Mesenchymal stem cell (in vitro differentiated cells and primary cell): ENCODE measurements at places on chromosomes 12 and 14.

GRCh38 chr14:33377596-33378390, 439.1 kb downstream of the NPAS3 start:
- H3K27ac ChIP-seq, result no peak overlapping the region
- H3K4me1 ChIP-seq, result no peaks in the 10 kb centered on the region

GRCh38 chr12:109385339-109386058, 37.8 kb downstream of the MYO1H start:
- peak overlapping the region; percentile 57 for H3K4me3 ChIP-seq
- peak; percentile 48 for DNase-seq
- H3K27ac ChIP-seq, result no peak overlapping the region
- no peaks in the 10 kb centered on the region for H3K36me3 ChIP-seq

GRCh38 chr12:59059088-59059935, 139.0 kb upstream of the LRIG3 start:
- H3K27me3 ChIP-seq, result no peaks in the 10 kb centered on the region
- DNase-seq, result no peak
- no peak overlapping the region for H3K4me3 ChIP-seq
- no peaks in the 10 kb centered on the region for H3K36me3 ChIP-seq
- peaks cover 2% of the 10 kb centered on the region for H3K4me1 ChIP-seq

GRCh38 chr14:65261946-65262345, 150.6 kb upstream of the FUT8 start:
- no peak overlapping the region for H3K4me3 ChIP-seq
- H3K4me1 ChIP-seq, result peaks cover 8% of the 10 kb centered on the region
- no peaks in the 10 kb centered on the region for H3K27me3 ChIP-seq
- H3K36me3 ChIP-seq, result no peaks in the 10 kb centered on the region
- no peak for DNase-seq
- H3K27ac ChIP-seq, result no peak overlapping the region

GRCh38 chr12:131591714-131592709, 118.9 kb upstream of the SFSWAP start:
- no peak for DNase-seq
- no peaks in the 10 kb centered on the region for H3K36me3 ChIP-seq
- H3K4me1 ChIP-seq, result peaks cover 1% of the 10 kb centered on the region
- no peak overlapping the region for H3K27ac ChIP-seq
- peaks cover 10% of the 10 kb centered on the region for H3K27me3 ChIP-seq
- no peak overlapping the region for H3K4me3 ChIP-seq

DNA sequence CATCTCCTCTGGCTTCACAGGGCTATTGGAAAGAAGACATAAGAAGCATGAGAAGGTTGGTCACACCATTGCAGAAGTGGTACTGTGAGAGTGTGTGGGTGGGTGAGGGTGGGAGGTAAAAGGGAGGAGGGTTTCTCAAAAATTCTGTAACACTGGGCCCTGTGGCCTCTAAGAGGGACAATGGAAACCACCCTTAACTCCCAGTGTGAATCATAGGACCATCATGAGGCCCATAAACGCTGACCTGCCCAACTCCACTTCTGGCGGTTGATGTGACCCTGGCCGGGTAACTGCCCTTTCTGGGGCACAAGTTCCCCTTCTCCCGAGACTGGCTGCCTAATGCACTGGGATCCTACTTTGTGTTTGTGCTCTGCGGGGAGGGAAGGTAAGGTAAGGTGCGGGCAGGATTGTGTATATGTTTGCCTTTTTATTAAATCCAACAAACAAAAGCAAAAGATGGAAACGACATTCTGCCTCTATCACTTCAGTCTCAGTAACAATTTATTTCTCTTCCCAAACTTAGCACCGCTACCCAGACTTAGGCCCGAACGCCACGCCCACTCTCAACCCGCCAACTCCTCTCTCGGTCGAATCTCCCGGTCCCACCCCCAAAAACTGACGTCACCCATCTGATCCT, 551 bp downstream of the METTL1 start:
- peak; percentile 94 for DNase-seq
- peaks cover 15% of the 10 kb centered on the region for H3K27me3 ChIP-seq
- peak overlapping the region; percentile 67 for H3K27ac ChIP-seq
- H3K4me1 ChIP-seq, result peaks cover 19% of the 10 kb centered on the region
- peak overlapping the region; percentile 98 for H3K4me3 ChIP-seq

GRCh38 chr12:115132145-115132544, 448.2 kb upstream of the TBX3 start:
- H3K4me3 ChIP-seq, result no peak overlapping the region
- H3K27ac ChIP-seq, result no peak overlapping the region
- DNase-seq, result peak; percentile 8
- no peaks in the 10 kb centered on the region for H3K27me3 ChIP-seq
- no peaks in the 10 kb centered on the region for H3K36me3 ChIP-seq

DNA sequence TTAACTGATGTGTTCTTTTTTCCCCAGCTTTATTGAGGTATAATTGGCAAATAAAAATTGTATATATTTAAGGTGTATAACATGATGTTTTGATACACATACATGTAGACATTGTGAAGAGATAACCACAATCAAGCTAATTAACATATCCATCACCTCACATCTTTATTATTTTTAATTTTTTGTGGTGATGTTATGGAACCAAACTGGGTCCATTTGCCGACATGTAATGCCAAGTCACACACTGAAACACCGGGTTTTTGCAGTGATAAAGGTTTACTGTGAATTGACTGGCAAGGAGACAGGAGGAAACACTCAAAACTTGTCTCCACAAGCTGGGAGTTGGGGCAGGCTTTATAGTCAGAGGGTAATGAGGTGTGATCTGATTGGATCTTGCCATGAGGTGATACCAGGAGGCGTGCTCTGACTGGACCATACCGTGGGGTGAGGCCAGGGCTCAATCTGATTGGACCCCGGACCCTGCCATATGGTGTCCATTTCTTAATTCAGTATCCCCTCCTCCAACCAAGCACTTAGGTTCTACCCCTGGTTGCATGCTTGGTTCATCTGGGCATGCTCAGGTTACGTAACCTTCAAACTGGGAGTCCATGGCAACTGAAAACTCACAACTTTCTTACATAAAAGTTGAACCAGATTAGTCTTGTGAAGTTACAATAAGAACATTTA, 11.8 kb upstream of the WSCD2 start:
- no peak overlapping the region for H3K4me3 ChIP-seq
- no peak for DNase-seq
- no peaks in the 10 kb centered on the region for H3K36me3 ChIP-seq
- peaks cover 50% of the 10 kb centered on the region for H3K27me3 ChIP-seq

- no peaks in the 10 kb centered on the region for H3K4me1 ChIP-seq
- no peak for DNase-seq
- no peak overlapping the region for H3K4me3 ChIP-seq
Observed at GRCh38 chr14:88191605-88192004, 131.5 kb downstream of the KCNK10 start.

DNA sequence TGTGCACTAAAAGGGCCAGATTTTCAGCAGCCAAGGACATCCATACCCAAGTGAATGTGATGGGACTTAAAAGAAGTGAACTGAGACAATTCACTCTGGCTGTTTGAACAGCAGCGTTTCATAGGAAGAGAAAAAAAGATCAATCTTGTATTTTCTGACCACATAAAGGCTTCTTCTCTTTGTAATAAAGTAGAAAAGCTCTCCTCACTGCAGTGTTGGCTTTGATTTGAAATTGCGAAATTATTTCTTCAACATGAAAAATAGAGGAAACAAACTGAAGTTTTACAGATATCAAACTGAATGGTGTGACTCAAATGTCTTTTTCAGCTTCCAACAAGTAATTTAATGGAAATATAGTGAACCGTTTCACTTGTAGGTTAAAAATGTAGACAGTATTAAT, 11.3 kb upstream of the KCNMB4 start:
- no peak overlapping the region for H3K4me3 ChIP-seq
- no peak overlapping the region for H3K27ac ChIP-seq
- no peak for DNase-seq
- H3K27me3 ChIP-seq, result no peaks in the 10 kb centered on the region
- H3K36me3 ChIP-seq, result peaks cover 4% of the 10 kb centered on the region

DNA sequence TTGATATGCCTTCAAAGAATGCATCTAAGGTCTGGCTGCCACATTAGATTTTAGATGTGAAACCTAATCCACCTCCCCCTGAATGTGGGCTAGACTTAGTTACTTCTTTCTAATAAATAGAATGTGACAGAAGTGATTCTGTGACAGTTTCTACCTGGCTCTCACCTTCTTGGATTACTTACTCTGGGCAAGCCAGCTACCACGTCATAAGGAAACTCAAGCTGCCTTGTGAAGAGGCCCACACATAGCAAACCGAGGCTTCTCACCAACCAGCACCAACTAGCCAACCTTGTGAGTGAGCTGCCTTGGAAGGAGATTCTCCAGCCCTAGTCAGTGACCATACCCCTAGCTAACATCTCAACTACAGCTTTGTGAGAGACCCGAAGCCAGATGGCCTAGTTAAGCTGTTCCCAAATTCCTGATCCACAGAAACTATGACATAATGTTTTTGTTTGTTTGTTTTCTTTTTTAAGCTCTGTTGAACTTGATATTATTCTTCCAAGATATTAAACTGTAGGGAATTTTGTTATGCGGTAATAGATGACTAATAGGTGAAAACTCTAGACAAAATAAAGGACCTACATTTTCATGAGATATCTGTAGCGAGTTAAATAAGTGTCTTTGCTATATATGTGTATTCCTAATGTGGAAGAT, 6.2 kb downstream of the GPR19 start:
- no peak overlapping the region for H3K27ac ChIP-seq
- H3K27me3 ChIP-seq, result no peaks in the 10 kb centered on the region
- no peak for DNase-seq
- no peaks in the 10 kb centered on the region for H3K36me3 ChIP-seq
- H3K4me3 ChIP-seq, result no peak overlapping the region

- no peaks in the 10 kb centered on the region for H3K4me1 ChIP-seq
- no peak overlapping the region for H3K27ac ChIP-seq
- peaks cover 12% of the 10 kb centered on the region for H3K36me3 ChIP-seq
- H3K4me3 ChIP-seq, result no peak overlapping the region
- DNase-seq, result no peak
Observed at GRCh38 chr12:10381928-10382628, 7.8 kb downstream of the KLRK1 start.

DNA sequence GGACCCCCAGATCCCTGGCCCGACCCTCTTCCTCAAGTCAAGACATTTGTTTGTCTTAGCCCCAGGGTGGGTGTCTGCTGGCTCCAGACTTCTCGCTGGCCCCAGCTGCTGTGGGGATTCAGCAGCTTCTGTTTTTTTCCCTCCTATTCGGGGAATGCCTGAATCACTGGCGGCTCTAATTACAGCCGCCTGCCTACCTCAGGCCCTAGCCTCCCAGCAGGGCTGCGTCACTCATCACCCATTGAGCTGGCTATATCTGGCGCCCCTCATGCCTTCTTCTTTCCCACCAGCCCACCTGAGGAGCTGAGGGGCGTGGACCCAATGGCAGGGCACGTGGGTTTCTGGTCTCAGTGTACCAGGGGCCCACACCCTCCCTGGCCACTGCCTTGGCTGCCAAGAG, 10.1 kb downstream of the KRT80 start:
- peaks cover 76% of the 10 kb centered on the region for H3K4me1 ChIP-seq
- peak; percentile 86 for DNase-seq
- no peaks in the 10 kb centered on the region for H3K36me3 ChIP-seq
- no peak overlapping the region for H3K4me3 ChIP-seq
- no peaks in the 10 kb centered on the region for H3K27me3 ChIP-seq

DNA sequence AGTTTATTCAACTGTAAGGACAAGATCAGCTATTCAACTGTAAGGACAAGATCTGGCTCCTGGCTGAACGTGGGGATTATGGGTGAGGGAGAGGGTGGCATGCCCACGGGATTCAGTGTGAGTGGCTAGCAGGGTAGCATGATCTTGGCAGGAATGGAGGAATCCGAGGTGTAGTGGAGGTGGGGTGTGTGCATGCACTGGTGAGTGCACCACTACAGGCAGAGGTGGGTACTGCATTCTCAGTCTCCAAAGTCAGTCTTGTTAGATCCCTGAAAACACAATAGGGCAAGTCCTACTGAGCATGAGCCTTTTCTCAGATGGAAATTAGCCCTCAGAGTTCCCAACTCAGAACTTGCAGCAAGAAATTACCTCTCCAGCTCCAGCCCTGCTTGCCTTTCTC, 32.2 kb upstream of the DCD start:
- no peak overlapping the region for H3K4me3 ChIP-seq
- no peaks in the 10 kb centered on the region for H3K36me3 ChIP-seq
- DNase-seq, result peak; percentile 2
- H3K4me1 ChIP-seq, result no peaks in the 10 kb centered on the region
- H3K27me3 ChIP-seq, result peaks cover 77% of the 10 kb centered on the region

DNA sequence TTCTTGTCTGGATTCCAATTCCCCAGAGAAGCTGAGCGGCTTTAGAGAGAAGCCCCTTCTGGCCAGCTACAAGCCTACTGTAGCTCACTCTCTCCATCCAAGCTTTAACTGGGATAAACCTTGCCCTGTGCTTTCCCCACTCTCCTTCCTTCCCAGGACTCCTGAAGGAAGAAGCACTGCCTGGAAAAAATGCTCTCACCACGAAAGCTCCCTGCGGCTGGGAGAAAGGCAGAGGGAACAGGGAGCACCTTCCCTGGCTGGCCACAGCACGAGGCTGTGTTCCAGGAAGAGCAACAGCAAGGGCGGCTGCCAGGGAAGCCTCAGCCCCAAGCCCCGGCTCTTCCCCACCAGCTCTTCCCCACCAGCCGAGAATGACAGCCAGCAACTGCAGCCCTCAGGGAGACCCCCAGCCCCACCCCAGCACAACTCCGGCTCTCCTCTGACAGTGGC, 40.8 kb upstream of the PNMA1 start:
- H3K36me3 ChIP-seq, result peaks cover 10% of the 10 kb centered on the region
- no peaks in the 10 kb centered on the region for H3K27me3 ChIP-seq
- H3K27ac ChIP-seq, result peak overlapping the region; percentile 89
- H3K4me1 ChIP-seq, result peaks cover 68% of the 10 kb centered on the region
- peak; percentile 88 for DNase-seq

DNA sequence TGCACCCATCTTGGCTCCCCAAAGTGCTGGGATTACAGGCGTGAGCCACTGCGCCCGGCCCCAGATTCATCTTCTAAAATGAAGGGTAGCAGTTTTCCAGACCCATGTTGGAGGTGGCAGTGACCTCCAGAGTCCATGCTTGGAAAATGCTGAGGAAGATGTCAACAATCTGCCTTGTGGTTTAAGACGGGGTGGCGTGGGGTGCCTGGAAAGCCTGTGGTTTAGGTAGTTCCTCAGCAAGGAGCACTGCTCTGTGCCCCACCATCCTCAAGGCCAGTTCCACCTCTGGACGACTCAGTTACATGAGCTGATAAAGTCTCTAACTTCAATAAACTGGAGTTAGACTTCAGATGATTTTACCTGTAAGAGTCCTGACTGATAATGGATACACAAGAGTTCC, 48.6 kb downstream of the DRAM1 start:
- no peak for DNase-seq
- H3K4me1 ChIP-seq, result peaks cover 5% of the 10 kb centered on the region
- H3K36me3 ChIP-seq, result peaks cover 9% of the 10 kb centered on the region
- no peak overlapping the region for H3K27ac ChIP-seq
- H3K27me3 ChIP-seq, result no peaks in the 10 kb centered on the region
- no peak overlapping the region for H3K4me3 ChIP-seq

GRCh38 chr14:92353447-92353846, 30.5 kb downstream of the SLC24A4 start:
- H3K27me3 ChIP-seq, result peaks cover 10% of the 10 kb centered on the region
- no peaks in the 10 kb centered on the region for H3K36me3 ChIP-seq
- no peaks in the 10 kb centered on the region for H3K4me1 ChIP-seq

- H3K27me3 ChIP-seq, result no peaks in the 10 kb centered on the region
- DNase-seq, result no peak
- H3K4me1 ChIP-seq, result no peaks in the 10 kb centered on the region
- no peaks in the 10 kb centered on the region for H3K36me3 ChIP-seq
- no peak overlapping the region for H3K4me3 ChIP-seq
Observed at GRCh38 chr12:87772401-87772800, 256.8 kb downstream of the C12orf50 start.
